Activated CD4-positive, alpha-beta T cell treated with anti-CD3 and anti-CD28 coated beads, Interleukin-10, Interleukin-2, amounts not matched to agents 100 ng/mL and 50 ng/mL, durations not matched to agents 16 hours and 8 hours (primary cell): ENCODE measurements at places on chromosomes 11 and 22.

DNA sequence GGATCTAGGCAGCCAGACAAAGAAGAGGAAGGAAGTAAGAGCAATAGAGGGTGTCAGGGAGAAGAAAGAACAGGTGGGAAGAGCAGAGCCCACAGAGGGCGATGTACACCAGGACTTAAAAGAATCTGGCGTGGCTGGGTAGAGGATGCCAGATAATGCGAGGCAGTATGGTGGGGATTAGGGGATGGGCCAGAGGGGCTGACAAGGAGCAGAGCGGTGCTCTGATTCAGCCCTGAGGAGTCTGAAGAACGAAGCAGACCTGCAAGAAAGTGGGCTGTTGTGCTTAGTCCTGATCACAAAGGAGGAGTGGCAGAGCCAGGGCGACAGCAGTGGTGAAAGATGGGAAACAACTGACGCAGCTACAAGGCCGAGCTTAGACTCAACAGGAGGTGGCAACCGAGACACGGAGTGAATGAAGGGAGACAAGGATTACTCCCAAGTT lies 163.7 kb downstream of the LARGE1 start:
- DNase-seq = no peak

DNA sequence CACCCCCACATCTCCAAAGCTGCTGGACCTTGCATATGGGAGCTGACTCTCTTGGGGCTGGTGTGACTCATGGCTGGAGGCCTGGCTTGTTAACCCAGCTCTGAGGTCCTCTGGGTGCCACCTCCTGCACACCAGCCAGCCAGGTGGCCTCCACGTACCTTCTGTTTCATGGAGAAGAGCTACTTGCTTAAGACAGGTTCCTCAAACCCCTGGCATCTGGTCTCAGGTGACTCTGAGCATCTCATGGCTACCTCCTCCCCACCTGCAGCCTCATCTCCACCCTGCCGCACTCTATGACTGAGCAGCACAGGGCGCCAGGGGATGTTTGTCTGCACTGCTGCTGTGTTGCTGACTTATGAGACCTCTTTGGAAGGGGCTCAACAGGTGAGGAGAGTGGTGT lies 55.7 kb downstream of the BCR start:
- DNase-seq = no peak

DNA sequence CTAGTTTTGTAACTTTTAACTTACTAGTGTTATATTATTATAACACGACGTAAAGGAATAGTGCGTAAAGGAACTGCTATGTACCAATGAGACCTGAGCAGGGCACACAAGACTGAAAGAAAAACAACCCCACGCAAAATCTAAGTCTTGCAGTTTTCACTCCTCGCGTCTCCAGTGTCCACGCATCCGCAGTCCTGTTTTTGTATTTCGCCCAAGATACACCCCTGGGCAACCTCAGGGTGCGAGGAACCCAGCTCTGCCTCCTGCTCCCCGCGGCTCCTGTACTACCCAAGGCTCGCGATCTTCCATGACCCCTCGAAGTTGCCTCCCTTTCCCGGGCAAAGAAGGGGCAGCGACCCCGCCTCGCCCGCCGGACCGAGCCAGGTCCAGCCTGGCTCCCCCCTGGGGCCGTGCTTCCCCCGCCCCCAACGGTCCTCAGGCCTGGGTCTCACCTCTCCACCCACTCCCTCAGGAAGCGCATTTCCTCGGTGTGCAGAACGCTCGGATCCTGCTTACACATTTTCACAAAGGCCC lies 393 bp downstream of the ST13 start:
- peak; percentile 19 for DNase-seq

DNA sequence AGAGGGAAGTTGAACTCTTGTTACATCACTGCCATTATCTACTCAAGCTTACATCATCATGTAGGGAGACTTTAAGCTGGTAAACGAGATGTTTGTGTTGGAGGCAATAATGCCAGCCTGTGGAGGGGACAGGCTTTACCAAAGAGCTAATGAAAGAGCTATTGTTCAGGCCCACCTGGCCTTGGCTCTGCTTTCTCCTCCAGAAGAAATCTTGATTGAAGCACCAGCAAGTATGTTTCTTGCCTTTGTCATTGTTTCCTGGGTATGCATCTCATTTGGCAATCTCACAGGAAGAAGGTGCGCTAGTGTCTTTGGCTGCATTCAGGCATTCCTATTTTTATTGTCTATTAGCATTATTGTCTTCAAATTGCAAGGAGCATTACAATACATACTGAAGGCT lies 16.7 kb upstream of the CARD18 start:
- no peak for DNase-seq

GRCh38 chr11:78465169-78465942 lies 47.7 kb upstream of the GAB2 start:
- DNase-seq = peak; percentile 89

- no peak for DNase-seq
Observed at GRCh38 chr11:43937434-43938411, 4.7 kb upstream of the C11orf96 start.

GRCh38 chr11:9594267-9595046 lies 21.0 kb downstream of the WEE1 start:
- DNase-seq = no peak

DNA sequence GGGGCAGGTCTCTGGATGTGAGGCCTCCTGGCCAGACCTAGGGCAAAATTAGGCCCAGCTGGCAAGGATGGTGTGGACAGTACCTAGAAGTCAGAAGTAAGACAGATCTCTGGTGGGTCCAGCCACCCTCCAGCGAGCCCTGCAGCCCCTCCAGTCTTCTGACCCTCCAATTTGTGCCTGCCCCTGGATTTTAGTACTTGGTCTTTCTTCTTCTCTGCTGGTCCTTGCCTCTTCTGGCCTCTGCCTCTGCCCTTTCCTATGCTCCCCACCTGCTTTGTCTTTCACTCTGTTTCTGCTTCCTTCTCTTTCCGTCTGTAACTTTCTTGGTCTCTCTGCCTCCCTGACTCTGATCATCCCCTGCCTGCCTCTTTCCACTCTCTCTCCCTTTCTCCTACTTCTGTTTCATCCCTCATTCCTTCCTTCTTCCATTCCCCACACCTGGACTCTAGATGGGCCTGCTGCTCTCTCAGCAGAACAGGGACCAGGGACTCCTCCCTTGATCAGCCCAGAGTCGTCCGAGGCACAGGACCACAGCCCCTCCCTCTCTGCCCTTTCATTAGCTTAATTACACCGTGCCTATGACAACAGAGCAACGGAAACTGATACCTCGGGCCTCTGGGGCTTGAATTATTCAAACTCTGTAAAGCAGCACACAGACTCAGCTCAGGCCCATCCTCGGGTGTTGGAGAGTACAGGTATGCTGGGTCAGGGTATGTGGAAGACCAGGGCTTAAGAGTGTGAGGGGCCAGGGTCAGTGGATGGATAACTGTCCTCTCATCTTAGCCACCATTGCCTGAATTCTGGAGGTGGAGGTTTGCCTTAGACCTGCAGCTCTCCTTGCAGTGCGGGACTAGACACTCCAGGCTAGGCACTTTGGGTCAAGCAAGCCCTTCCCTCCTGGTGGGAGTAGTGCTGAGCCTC lies at the start of gene CHRNA10:
Gene CHRNA10, minus strand, starts transcription at position 51 of the 921 bp plus-strand sequence. CDS start 72 bp downstream, outside the sequence.
- DNase-seq = no peak

- DNase-seq = no peak
Observed at GRCh38 chr11:126628790-126629621, 273.5 kb downstream of the ST3GAL4 start.
